Cardiac septum (tissue), 1 donor: ENCODE measurements at places on chromosomes 7 and 10. TPM values are rescaled to one million over a fixed set of nuclear protein-coding genes. Genes with fewer than 3 reads are reported as not detected.

JAKMIP3 gene
- total RNA-seq = 1.5 TPM

ARHGEF5 gene
- total RNA-seq = 0.89 TPM

DYDC2 gene
- total RNA-seq = not detected

ODAD2 gene
- total RNA-seq = 0.83 TPM

PNLIPRP2 gene
- total RNA-seq = not detected

SMKR1 gene
- not detected for total RNA-seq

IDI2 gene
- 0.51 TPM for total RNA-seq

GARIN1A gene
- 2.4 TPM for total RNA-seq

OR2A42 gene
- total RNA-seq = not detected

ITIH5 gene
- 8.4 TPM for total RNA-seq
